CD4-positive, alpha-beta T cell treated with Interleukin-21 for 1 hour (primary cell): ENCODE measurements at places on chromosomes 3 and 15.
A peak's percentile ranks its signal among the peaks of the same experiment; 100 is the strongest.

GRCh38 chr3:148077318-148077923 lies 620.3 kb upstream of the AGTR1 start:
- no peak for DNase-seq

GRCh38 chr15:69896606-69897005 lies 201.1 kb downstream of the TLE3 start:
- no peak for DNase-seq

- no peak for DNase-seq
Measured at GRCh38 chr3:38549082-38549481, 52.9 kb downstream of the EXOG start.

DNA sequence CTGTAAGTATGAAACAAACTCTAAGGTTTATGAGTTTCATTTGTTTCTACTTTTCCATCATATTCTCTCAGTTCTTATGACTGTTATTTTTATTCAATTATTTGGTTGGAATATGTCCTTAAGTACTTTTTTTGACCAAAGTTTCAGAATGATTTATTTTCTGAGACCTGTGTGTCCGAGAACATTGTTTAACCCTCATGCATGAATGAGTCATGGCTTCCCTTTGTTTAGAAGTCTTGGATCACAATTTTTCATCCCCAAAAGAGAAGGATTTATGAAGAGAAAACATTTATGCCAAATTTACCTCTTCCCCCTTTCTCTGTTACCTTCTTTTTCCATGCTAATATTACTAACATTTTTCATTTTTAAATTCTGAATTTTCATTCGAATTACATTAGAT lies 518.0 kb upstream of the NR2F2 start:
- DNase-seq, result no peak

- DNase-seq, result no peak
Measured at GRCh38 chr15:76393614-76394013, 57.0 kb downstream of the ISL2 start.

DNA sequence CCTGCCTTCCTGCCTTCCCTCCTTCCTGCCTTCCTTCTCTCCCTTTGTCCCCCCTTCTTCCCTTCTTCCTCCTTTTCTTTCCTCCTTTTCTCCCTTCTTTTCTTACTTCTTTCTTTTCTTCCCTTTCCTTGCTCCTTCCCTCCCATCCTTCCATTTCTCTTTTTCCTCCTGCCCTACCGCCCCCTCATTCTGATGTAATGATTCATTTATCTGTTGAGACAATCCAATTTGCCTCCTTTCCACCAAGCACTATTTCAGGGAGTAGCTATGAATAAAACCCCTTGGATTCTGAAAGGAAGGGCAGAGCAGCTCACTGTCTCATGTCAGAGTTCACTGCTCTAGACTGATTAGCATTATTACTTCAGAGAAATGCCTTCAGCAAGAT lies 462.6 kb downstream of the PDCD6IP start:
- DNase-seq, result no peak

DNA sequence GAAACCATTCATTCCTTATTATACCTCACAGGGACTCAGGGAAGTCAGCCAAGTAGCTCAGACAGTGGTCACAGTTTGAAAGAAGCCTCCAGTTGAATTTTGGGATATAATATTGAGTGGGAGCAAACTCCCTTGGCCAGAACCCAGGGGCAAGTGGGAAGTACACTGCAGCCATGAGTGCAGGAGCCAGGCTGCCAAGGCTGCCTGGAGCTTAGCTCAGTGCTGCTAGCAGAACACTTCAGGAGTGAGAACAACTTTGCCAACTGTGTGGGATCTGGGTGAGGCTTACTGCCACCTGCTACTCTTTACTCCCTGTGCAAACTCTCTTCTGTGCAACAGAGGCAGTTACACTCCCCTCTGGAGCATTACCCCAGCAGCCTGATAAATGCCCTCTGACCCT lies 4.6 kb downstream of the OR5K3 start:
- no peak for DNase-seq

DNA sequence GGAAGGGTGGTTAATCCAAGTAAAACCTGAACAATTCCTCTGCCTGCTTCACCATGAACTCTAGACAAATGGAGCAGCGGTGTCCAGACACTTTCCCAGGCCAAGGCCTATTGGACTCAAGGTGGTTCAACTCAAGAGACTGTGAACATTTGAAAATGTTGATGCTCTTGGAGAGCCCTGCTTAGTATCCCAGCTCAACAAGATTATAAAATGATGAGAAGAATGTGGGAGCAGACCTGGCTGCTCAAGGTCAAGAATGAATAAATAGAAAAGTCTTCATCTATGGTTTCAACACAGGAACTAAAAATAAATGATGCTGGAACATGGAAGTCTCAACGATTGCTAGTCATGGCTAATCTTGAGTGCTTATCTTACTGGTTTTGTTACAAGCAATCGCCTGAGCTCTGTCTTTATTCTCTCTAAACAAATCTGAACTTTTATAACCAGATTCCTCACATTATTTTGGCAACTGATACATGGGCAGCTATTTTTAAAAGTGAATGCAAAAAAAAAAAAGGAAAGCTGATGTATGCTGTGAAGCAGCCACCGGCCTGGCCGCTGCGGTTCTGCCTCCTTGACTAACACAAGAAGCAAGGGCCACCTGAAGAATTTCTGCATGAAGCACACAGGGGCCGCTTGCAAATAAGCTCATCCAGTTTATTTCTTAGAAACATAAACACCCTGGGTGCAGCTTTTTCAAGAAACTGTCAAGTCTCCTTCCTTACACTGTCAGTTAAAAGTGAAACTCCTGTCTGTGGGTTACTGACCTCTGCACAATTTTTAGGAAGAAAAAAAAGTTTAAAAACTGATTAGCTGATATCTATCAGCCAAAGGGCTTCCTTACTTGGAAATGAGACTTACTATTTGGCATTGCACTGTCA lies 120.1 kb upstream of the ARHGEF3 start:
- DNase-seq, result peak; percentile 43

GRCh38 chr15:66940368-66940767 lies 125.0 kb upstream of the SMAD3 start:
- no peak for DNase-seq

DNA sequence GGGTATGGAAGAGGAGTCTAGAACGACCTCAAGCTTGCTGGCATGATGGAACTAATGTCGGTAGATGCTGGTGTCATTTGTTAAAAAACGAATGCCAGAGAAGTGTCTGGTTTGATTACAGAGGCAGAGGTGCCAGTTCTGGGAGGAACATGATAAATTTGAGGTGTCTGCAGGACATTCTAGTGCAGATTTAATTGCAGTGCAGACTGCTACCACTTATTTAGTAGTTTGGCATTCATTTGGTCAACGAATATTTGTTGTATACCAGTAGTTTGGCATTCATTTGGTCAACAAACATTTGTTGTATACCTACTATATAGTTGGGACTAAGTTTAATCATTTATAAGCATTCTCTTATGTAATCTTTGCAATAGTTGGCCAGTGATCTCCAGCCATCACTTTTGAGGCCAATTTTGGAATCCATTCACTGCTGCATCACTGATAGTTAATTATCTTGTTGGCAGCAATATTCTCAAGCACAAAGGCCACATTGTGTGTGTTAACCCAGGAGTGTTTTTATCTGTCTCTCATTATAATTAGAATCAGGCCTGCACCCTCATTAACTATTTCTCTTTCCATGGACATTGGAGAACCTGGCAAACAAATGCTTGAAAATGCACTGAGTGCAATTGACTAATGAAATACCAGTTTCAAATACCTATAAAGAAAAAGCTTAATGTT lies 19.5 kb upstream of the TGFBR2 start:
- DNase-seq, result no peak

DNA sequence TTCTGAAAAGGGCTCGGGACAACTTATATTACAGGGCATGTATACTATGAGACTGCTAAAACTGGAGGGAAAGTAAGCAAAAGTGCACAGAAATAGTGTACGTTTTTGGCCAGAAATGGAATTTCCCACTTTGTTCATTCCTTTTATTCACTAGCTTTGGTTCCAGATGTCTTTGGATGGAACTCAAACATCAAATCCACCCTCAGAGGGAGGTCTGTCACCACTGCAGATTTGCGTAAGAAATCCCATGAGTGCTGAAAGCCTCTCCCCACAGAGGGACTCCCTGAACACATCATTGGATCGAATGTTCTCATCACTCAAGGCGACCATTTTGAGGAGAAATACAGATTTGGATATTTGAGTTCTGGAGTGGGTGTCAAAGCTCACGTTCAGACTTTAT lies 71.6 kb downstream of the FEM1B start:
- no peak for DNase-seq

DNA sequence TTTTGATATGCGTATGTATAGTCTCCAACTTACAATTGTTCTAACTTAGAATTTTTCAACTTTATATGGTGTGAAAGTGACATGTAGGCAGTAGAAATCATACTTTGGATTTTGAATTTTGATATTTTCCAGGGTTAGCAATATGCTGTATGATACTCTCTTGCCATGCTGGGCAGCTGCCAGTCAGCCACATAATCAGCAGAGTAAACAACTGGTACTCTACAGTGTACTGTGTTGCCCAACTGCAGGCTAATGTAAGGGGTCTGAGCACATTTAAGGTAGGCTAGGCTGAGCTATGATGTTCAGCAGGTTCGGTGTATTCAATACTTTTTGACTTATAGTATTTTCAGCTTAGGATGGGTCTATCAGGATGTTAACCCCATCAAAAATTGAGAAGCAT lies 52.0 kb upstream of the RYK start:
- no peak for DNase-seq

- DNase-seq, result no peak
Measured at GRCh38 chr3:54357301-54357700, 234.9 kb downstream of the CACNA2D3 start.
